Fibroblast of the aortic adventitia (primary cell): ENCODE measurements at places on chromosomes 13 and 19. TPM values are rescaled to one million over a fixed set of nuclear protein-coding genes. Genes with fewer than 3 reads are reported as not detected.

The CYP4F2 gene
- total RNA-seq, result not detected in 2 replicates

The SF3A2 gene
- 11.9 and 29.6 TPM in 2 replicates for total RNA-seq

The CASP14 gene
- total RNA-seq, result not detected in 2 replicates

The CCL25 gene
- total RNA-seq, result not detected in 2 replicates

The SOHLH2 gene
- 1.6 and 1.7 TPM in 2 replicates for total RNA-seq

The RPS28 gene
- 151 and 174 TPM in 2 replicates for total RNA-seq

The ZNF177 gene
- total RNA-seq, result 1.1 and 8.9 TPM in 2 replicates

The KIR2DL4 gene
- not detected in 2 replicates for total RNA-seq

The SLC1A6 gene
- not detected in 2 replicates for total RNA-seq

The RUBCNL gene
- 0.16 and 4.6 TPM in 2 replicates for total RNA-seq

The FGF14 gene
- 1.4 TPM in 1 of 2 replicates, not detected in the other for total RNA-seq

The RANBP3 gene
- 41.4 and 58.0 TPM in 2 replicates for total RNA-seq

The MAST1 gene
- total RNA-seq, result under 0.01 and 1.1 TPM in 2 replicates

The CEACAM21 gene
- total RNA-seq, result not detected in 2 replicates
